HCT116 (cell line): ENCODE measurements at places on chromosomes 4 and X. TPM values are rescaled to one million over a fixed set of nuclear protein-coding genes. Genes with fewer than 3 reads are reported as not detected.
A peak's percentile ranks its signal among the peaks of the same experiment; 100 is the strongest.

DNA sequence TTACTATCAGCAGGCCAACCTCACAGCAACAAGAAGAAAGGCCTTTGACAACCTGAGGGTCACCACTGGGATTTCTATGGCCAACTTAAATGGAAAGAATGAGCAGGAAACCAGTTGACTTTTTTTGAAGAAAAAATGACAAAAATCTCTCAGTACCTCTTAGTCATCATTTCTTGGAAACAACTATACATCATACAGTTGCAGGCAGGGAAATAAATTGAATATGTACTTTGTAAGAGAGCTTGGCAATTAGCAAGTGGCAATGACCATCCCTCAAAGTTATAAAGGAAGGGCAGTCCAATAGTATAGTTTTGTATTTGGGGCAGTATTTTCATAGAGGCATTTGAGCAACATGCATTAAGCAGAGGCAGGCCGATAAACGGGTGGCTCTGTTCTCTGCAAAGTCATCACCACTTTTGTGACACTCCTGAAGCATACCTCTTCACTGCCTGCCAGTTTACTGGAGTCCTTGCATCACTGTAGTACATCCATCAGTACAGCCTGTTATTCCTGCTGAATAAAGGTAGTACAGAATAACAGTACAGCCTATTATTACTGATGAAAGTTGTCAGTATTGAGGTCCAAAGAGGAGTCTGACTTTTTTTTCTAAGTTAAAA, 83.3 kb upstream of the AMELX start:
- no peak for DNase-seq

- peak; percentile 8 for DNase-seq
Measured at GRCh38 chrX:132622130-132622529, 133.3 kb upstream of the MBNL3 start.

- DNase-seq: no peak
Measured at GRCh38 chr4:86280246-86280645, 79.6 kb downstream of the MAPK10 start.

GRCh38 chr4:39021631-39022030, 10.6 kb downstream of the TMEM156 start:
- DNase-seq: no peak

DNA sequence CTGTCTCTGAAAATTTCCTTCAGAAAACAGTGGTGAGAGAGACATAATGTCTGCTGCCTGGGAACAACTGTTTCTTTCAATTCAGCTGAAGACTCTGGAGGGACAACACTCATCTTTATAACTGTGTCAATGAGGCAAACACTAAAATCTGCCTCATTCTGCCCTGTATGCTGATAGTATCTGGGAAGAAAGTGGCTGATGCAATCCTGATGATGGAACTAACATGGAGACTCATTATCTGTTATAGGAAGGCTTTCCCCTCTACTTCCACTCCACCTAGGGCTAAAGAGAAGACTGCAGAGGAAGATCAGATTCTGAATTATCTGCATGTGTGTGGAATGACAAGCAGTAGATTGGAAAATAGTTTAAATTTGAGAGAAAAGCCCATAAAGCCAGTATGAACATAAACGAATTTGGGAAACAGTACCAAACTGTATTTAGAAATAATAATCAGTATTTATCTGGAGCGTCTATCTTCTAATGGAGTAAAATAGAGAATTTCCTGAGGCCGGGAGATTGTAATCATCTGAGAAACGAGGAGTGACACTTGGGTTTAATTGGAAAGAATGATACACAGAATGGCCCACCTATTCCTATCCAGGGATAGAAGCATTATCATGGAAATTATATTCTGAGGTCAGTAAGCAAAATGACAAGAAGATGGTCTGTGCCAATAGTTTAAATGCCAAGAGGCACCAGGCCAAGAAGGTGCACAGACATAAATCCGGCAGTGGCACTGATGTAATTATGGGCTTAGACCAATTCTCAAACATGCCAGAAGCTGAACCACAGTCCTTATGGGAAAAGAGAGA, 85.4 kb downstream of the SHISA3 start:
- DNase-seq: no peak

The NAA15 gene
- total RNA-seq: 79.7 TPM

The CXCL3 gene
- total RNA-seq: 1.9 TPM

DNA sequence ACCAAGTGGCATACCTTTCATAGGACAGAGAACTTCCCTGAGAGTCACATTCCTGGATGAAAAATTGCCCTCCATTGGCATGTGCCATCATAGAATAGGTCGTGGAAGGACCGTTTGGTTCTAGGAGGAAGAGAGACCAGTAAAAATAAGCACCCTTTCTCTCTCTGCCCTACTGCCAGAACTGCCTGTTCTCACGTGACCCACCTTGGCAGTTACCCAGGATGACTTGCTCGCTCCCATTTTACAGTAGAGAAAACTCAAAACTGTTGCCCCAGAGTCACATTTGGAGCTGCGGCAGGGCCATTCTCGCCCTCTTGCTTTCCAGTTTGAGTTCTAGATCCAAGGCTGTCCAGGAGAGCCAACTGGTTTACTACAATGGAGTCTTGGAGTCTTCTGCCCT, 1.1 kb upstream of the NLGN3 start:
- no peak for DNase-seq

- no peak for DNase-seq
Measured at GRCh38 chr4:52196606-52197130, 145.6 kb downstream of the SPATA18 start.

GRCh38 chr4:182297659-182298058, 54.5 kb downstream of the TENM3 start:
- no peak for DNase-seq

- DNase-seq: peak; percentile 89
Measured at GRCh38 chr4:119212964-119213606, 572 bp downstream of the USP53 start.

DNA sequence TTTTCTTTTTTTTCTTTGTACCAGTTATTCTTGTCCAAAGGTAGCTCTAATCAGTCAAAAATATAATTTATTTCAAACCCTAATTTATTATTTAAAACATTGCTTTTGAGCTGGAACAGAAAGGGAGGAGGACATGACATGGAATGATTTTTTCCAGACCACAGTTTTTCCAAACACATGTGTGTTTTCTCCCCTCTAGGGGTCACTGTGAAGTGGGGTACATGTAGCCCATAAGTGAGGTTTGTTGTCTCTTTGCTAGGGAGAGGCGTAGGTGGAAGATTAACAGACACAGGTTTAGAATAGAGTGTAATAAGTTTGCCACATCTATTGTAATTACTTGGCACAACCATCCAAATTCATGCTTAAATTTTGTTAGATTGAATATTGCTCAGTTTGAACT, 83.0 kb downstream of the TNIP2 start:
- DNase-seq: no peak

- no peak for DNase-seq
Measured at GRCh38 chr4:38620065-38620464, 43.9 kb upstream of the KLF3 start.

The LEF1 gene
- total RNA-seq: 0.79 TPM

- no peak for DNase-seq
Measured at GRCh38 chr4:113959539-113959937, 19.9 kb downstream of the ARSJ start.

- DNase-seq: peak; percentile 46
Measured at GRCh38 chr4:153643406-153644383, 40.4 kb upstream of the TLR2 start.

DNA sequence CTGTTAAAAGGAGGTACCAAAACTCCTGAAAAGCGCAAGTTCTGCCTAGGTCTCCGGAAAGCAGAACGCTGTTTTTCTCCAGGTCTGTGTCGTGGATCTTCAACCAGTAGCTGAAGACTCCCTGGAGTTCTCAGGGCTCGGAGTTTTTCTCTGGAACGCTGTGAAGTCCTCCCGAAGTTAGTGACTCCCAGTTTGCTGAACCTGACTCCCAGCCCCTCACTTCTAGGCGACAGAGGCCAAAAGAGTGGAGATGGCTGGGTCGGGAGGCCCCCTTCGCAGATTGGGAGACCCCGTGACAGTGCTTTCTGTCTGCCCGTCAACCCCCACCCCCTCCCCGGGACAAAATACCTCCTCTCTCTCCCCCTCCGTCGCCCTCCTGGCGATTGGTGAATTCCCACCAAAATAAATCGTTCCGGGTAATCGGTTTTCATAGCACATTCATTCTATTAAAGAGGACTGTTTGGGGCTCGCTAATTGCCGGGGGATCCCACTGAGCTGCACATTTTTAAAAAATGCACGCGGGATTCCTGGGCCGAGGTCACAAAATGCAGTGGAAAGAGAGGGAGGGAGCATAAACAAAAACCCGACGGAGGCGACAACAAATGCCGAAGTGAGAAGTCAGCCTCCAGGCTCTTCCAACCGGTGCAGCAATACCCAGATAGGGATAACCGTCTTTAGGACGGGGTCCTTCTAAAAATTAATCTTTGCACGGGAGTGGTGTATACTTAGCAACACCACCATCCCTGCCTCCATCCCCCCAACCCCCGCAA, 4.0 kb upstream of the MSX1 start:
- no peak for DNase-seq

GRCh38 chr4:10622728-10623127, 61.8 kb downstream of the CLNK start:
- DNase-seq: peak; percentile 7

DNA sequence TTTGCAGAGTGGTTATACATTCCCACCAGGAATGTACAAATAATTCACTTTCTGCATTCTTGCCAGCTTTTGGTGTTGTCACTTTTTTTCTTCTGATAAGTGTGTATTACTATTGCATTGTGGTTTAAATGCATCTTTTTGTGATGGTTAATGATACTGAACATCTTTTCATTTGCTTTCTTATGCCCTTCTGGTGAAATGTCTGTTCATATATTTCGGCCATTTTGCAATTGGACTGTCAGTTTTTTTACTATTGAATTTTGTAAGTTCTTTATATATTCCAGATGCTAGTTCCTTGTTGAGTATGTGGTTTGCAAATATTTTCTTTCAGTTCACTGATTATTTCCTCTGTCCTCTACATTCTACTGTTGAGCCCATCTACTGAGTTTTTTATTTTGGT, 19.4 kb upstream of the BMP2K start:
- DNase-seq: no peak

- no peak for DNase-seq
Measured at GRCh38 chr4:84957514-84958420, 8.7 kb downstream of the WDFY3 start.

DNA sequence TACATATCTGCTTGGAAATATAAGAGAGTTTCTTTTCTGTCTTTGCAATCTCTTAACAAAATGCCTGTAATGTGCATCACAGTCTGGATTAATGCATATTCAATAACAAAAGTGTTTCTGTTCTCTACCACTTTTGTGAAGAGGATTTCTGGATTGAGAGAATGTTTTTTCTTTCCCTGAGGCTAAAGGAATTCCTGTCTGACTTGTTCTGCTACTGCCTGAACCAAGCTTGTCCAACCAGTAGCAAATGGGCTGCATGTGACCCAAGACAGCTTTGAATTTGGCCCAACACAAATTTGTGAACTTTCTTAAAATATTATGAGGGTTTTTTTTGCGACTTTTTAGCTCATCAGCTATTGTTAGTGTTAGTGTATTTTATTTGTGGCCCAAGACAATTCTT, 1133.9 kb downstream of the SH3BGRL start:
- DNase-seq: no peak

DNA sequence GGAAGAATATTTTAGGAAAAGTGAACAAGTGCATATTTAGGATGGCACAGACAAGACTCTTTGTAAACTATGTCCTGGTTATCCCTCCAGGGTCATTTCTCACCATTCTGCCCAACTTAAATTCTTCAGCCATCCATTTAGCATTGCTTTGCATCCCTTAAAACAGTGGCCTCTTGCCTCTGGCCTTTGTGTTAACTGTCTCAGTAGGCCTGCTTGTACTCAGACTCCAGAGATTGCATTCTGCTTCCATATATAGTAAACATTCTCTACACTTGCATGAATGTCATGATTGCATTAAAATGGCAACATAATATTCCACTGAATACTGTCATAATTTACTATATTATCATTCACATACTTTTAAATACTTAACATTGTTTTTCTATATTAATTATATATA, 43.2 kb downstream of the NR3C2 start:
- DNase-seq: no peak

- DNase-seq: no peak
Measured at GRCh38 chrX:70398899-70399298, 24.2 kb upstream of the GDPD2 start.

DNA sequence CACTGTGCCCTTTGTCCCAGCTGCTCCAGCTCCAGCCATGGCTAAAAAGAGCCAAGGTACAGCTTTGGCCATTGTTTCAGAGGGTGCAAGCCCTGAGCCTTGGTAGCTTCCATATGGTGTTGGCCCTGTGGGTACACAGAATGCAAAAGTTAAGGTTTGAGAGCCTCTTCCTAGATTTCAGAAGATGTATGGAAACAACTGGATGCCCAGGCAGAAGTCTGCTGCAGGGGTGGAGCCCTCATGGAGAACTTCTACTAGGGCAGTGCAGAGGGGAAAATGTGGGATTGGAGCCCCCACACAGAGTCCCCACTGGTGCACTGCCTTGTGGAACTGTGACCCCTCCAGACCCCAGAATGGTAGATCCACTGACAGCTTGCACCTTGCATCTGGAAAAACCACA, 70.9 kb upstream of the MSX1 start:
- no peak for DNase-seq

The ACSL4 gene
- total RNA-seq: 50.5 TPM

The ITGB1BP2 gene
- 3.5 TPM for total RNA-seq
